ENCODE measurements at places on chromosomes 2 and 18. TPM values are rescaled to one million over a fixed set of nuclear protein-coding genes. Genes with fewer than 3 reads are reported as not detected.

DNA sequence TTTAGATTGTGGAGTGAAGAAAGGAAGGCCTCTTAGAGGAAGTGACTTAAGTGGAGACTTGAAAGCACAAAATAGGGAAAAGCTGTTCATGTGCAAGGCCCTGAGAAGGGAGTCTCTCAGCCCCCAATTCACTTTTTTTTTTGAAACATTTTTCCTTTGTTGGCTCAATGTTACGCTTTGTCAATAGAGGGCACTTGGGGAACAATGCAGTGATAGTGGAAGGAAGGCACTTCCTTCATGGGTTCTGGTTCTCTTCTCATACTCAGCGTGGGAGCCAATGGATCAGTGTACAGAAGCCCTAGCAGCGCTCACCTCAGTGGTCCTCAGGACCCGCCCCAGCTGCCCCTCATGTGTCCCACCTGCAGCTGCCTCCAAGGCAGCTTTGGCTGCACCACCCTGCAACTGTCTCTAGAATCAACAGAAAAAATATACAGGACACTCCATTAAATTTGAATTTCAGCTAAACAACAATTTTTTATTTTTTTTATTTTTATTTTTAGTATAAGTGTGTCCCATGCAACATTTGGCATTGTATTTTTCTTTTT, 8.6 kb upstream of the C2orf42 start:
- DNase-seq: no peak

DNA sequence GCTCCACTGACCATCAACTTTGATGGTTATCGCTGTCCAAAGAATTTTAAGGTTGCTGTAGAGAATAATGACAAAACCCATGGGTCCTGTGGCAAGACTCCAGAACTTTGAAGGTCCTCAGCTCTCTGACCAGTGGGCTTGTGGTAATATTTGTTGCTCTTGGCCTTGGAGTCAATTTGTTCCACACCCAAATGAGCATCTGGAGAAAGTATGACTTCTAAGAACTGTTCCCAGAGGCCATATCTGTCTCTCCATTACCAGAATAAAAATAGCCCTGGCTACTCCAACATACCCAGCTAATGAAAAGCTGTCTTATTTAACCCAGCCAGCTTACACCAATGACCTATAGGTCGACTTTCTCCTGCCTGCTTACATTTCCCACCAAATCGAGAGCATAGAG, 466.4 kb downstream of the MEIS1 start:
- no peak for DNase-seq

Gene SNORC
- total RNA-seq: 0.94 TPM

- no peak for DNase-seq
These were observed 99.4 kb upstream of the PID1 start for GRCh38 chr2:229370509-229370908.

DNA sequence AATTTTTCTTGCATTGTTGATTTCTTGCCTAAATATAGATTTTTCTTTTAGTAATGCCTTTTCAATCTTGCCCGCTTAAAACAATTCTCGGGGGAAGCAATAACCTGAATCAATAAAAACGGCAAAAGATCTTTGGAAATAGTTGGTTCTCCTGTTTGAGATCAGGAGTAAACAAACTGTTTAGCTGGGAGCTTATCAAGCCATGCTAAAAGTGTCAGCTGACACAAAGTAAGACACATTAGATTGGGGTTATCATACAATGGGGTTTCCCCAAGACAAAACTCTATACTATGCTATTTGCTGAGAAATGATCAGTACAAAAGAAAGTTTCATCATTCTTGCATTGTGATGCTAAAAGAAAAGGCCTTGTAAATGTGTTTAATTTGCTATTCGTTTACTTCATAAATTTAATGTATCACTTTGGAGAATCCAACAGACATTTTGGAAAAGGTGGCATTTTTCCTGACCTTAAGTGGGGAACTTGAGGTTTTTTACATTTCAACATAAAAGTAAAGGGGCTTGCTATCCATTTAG, 46.5 kb downstream of the ATIC start:
- DNase-seq: no peak

DNA sequence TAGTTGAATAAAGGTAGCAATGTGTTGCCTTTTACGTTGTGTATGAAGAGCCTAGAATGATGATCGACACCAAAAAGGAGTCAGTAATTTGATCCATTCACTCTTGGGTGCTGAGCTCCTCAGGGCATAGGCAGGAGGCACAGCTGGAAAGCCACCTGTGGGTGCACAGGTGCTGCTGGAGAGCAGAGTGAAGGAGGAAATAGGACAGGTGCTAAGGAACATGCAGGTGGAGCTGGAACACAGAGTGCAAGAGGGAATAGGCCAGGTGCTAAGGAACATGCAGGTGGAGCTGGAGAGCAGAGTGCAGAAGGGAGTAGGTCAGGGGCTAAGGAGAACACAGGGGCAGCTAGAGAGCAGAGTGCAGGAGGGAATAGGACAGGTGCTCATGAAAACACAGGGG, 86.1 kb downstream of the SH3YL1 start:
- DNase-seq: no peak

GRCh38 chr2:26477911-26478253, at the start of gene OTOF:
TSS of gene OTOF (minus strand) at chr2:26478124.
- no peak for DNase-seq

Gene IL36RN
- total RNA-seq: not detected

GRCh38 chr18:58552057-58552461, 76.8 kb downstream of the ALPK2 start:
- DNase-seq: peak; percentile 83

DNA sequence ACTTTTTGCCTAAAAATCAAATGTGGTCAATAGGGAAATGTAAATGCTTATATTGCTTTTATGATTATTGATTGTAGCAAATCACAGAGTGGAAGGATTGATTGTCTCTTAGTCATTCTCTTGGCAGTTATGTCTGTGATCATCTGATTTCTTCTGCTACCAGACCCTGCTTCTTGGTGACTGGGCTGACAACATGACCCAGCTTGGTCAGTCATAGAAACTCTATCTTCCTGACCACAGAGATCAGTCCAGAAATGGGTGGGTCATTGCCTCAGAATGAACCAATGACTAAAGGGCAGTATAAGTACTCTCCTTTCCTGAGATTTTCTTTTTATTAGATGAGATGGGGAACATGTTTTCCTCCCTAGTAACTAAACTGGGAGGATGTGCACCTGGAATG, 87.6 kb downstream of the MAIP1 start:
- DNase-seq: no peak

DNA sequence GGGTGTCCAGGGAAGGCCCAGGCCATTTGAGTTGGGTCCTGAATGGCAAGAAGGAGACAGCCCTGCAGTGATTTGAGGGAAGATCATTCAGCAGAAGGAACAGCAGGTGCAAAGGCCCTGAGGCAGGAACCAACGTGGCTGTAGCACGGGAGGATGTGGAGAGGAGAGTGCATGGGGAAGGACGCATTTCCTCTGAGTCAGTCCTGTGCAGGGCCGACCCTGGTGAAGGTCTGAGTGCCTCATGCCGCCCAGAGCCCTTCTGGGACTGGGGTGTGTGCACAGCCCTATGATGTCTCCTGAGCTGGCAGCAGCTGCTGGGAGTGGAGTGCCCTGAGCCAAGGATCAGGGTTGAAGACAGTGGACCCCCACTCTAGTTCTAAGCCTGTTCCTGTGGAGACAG, 17.9 kb upstream of the ARHGEF4 start:
- DNase-seq: no peak

DNA sequence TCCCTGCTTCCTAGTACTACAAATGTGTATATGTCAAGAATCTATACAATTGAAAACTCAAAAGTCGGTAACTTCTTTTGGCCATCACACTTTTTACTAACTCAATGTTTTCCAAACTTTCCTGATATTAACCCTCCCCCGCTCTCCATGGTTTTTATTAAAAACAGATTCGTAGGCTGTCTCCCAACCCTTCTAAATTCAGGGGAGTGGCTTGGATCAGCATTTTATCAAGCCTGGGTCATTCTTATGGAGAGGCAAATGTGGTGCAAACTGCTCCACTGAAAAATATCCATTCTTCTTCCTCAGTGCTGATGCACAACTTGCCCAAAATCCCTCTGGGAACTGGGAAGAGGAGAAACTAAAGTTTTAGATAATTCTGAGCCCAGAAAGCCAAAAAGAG, 134.2 kb downstream of the RIF1 start:
- DNase-seq: no peak

Gene VAMP5
- total RNA-seq: 16.9 TPM

Gene ALPI
- total RNA-seq: not detected

DNA sequence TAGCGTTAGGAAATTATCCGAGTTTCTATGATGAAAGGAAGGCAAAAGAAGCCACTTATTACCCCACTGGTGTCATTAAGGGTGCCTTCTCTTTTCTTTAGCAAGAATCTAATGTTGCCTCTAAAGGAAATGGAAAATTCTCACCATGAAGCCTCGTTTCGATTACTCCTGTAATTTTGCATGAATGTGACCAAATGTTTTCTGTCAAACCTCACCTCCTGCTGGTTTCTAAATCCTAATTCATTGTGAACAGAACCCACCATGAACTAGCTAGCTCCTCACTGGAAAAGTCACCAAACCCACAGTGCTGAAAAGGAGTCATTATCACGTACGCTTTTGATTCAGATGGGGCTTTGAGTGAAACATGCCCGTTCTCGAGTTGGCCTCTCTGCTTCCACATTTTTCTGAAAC, 119.9 kb downstream of the COPS8 start:
- DNase-seq: no peak

GRCh38 chr18:50819027-50819727, 639 bp downstream of the MRO start:
- DNase-seq: no peak

DNA sequence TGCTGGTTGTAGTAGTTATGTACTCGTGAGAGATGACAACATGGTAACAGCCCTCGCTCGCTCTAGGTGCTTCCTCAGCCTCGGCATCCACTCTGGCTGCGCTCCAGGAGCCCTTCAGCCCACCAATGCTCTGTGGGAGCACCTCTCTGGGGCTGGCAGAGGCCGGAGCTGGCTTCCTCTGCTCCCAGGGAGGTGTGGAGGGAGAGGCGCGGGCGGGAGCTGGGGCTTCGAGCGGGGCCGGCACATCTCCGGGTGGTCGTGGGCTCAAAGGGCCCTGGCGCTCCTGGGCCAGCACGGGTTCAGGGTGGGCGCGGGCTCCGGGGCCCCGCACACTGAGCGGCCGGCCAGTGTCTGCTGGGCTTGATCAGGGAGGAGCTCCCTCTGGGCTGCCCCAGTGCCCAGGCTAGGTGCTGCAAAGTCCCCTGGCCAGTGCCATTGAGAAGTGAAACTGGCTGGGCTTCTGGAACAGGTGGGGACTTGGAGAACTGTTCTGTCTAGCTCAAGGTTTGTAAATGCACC, 1012.1 kb downstream of the CNTNAP5 start:
- no peak for DNase-seq

DNA sequence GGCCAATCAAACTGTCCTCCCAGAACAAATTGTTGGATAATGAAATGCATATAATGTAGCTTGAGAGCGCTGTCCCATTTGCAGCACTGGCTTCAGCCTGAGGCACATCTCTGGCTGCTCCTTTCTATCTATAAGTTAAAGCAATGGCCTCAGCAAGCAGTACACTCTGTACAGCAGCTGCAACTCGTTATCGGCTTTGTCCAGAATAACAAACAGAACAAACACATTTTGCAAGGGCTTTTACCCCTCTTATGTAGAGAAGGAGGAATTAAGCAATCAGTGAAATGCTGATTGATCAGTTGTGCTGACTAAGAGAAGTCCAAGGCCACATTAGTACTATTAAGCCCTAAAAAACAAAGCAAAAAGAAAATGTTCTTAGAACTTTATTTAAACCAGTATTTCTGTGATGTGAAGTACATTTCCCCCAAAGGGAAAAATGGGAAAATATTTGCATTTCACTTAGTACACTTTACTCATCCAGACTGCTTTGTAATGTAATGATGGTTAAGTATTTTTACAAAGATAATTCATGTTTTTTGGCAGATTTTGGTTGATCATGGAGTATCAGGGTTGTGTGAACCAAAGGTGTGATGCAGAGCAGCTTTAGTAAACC, 15.0 kb upstream of the CPS1 start:
- no peak for DNase-seq

DNA sequence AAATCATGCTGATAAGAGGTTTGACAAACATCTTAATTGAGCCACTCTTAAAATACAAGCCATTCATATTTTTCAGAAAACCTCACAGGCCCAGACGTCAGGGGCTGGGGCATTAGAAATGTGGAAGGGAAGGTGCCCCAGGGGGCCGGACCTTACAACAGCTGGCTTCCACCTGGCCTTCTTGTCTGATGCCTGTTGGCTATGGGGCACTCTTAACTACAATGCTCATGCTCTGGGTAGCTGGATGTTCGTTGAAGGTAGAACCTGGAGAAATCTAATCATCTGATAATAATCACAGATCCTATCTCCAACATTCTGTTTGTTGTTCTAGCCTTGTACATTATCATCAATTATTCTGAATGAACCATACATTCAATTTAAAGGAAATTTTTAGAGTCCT, 156.9 kb upstream of the SOX11 start:
- no peak for DNase-seq

- DNase-seq: peak; percentile 76
These were observed at the start of gene KLF7 for GRCh38 chr2:207165121-207166038. TSS of gene KLF7 (minus strand) at chr2:207165948. CDS start at chr2:207165568, 380 bp downstream.

DNA sequence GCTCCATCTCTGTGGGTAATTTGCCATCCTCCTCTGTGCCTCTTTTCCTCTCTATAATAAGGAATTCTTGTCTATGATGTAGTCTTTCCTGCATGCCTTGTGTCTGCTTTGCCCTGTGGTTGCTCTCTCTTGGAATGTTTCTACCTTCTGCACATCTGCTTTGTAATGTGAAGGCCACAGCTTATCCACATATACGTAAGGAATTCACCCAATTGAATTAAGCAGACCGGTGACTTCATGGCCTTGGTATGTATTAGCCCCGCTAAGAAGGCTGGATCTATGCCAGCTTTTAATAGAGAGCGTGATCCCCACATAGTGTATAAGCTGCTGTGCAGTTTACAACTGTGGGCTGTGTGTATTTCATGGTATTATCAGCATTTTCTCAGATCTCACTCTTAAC, 274.7 kb downstream of the RNF144A start:
- DNase-seq: no peak

GRCh38 chr2:208608122-208608835, 201.7 kb downstream of the PTH2R start:
- no peak for DNase-seq

Gene ARHGAP28
- total RNA-seq: not detected

Gene NOL4
- not detected for total RNA-seq

GRCh38 chr2:63092401-63092800, 41.8 kb downstream of the OTX1 start:
- DNase-seq: no peak

Measured in B cell (primary cell).